ENCODE measurements at places on chromosomes 6 and 20. TPM values are rescaled to one million over a fixed set of nuclear protein-coding genes. Genes with fewer than 3 reads are reported as not detected.

ZMYND8 gene
- 10.4 TPM for polyA plus RNA-seq

AIF1 gene
- not detected for polyA plus RNA-seq

SEMG2 gene
- not detected for polyA plus RNA-seq

PLG gene
- 0.11 TPM for polyA plus RNA-seq

SAMD5 gene
- 0.79 TPM for polyA plus RNA-seq

PMEPA1 gene
- polyA plus RNA-seq = 152 TPM

PYGB gene
- polyA plus RNA-seq = 93.2 TPM

JPH2 gene
- polyA plus RNA-seq = 3.4 TPM

C6orf58 gene
- not detected for polyA plus RNA-seq

SPATS1 gene
- not detected for polyA plus RNA-seq

Data from A549 (cell line).